ENCODE measurements at places on chromosomes 1 and 21. TPM values are rescaled to one million over a fixed set of nuclear protein-coding genes. Genes with fewer than 3 reads are reported as not detected.

Gene ANGPTL7
- not detected for total RNA-seq

Gene KIFAP3
- 17.1 TPM for total RNA-seq

Gene IL19
- total RNA-seq, result not detected

Gene MMEL1
- 1.3 TPM for total RNA-seq

Gene TRIM46
- 5.9 TPM for total RNA-seq

Gene RAB3B
- total RNA-seq, result 21.7 TPM

Gene RGS8
- not detected for total RNA-seq

Gene CEP85
- total RNA-seq, result 8.3 TPM

Gene ADORA3
- not detected for total RNA-seq

Gene GBP6
- total RNA-seq, result not detected

Gene SYT2
- not detected for total RNA-seq

Data from endothelial cell of coronary artery (primary cell).